ENCODE measurements at places on chromosomes 5 and 9.

DNA sequence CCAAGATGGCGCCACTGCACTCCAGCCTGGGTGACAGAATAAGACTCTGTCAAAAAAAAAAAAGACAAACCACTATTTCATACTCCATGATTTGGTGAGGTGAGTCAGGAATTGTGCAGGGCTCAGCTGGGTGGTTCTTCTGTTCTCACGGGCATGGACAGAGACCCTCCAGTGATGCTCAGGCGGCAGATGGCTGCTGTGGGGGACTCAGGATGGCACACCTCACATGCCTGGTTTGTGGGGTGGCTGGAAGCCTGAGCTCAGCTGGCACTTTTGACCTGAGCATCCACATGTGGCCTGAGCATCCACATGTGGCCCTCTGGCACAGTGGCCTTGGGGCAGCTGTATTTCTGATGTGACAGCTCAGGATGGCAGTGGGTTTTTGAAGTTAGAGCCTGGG, 217.2 kb downstream of the IRX2 start:
- no peak for DNase-seq

DNA sequence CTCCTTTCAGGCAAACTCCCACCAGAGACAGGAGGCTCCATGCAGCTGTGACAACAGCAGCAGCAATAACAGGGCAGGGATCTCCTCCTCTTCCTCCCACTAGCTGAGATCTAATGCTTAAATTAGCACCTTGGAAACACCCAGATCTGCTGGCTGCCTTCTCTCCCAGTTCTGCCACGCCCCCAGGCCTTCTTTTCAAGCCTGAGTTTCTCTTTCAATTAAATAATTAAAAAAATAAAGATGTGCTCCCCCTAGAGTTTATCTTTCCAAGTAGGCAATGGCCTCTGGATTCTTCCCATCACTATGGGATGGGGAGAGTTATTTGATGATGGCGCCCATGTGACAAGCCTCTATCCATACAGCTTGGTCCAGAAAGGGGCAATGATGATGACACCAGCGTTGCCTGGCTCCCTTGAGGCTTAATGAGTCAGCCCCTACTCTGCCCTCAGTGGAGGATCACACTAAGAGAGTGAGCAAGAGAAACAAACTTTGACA, 3.8 kb downstream of the FAM219A start:
- DNase-seq, result no peak

DNA sequence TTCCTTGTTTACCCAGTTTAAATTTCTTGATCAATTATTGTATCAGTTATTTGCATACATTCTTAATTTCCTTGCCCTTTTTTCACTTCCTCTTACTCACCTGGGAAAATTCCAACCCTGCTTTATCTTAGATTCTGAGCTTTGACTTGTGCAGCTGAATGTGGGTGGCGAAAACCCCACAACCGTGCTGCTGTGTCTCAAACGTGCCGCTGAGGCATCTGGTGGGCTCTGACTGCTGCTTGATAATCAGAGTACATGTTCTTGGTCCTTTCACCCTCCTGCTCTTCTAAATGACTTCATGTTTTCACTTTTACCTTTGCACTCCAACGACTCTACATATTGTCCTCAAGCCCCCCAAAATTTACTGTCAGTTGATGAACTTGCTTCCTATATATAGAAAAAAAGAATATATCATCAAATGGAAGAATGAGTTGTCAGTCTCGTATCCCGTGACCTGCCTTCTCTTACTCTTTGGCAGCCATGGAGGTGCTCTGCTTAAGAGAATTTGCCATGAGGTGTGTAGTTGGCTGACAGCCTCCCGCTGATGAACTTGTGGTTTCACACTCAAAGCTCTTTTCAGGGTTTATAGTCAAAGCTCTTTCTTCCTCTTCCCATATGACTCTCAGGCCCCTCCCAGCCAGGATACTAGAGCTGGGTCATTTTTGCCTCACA, 14.0 kb upstream of the JAK2 start:
- DNase-seq, result no peak

DNA sequence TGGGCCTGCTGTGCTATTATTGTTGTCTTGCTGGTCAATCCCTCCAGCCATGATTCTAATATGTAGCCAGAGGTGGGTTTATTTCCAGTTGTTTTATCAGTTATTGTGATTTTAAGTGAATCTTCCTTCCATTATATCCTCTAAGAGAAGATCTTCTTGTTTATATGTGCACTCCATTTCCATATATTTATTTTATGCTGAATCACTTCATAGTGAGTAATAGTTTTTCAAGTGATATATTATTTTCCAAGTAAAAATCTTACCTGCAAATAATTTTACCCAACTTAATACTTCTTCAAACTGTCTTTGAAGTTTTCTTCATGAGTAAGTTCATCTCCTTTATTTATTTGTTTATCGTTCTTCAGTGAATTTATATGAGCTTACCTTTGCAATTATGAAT, 13.5 kb upstream of the GPR150 start:
- DNase-seq, result no peak

GRCh38 chr5:109844695-109845094, 155.0 kb downstream of the MAN2A1 start:
- DNase-seq, result no peak

GRCh38 chr9:15512889-15513288, 2.1 kb upstream of the PSIP1 start:
- DNase-seq, result no peak

GRCh38 chr9:90919883-90920282, 118.3 kb downstream of the SYK start:
- DNase-seq, result no peak

Measured in stimulated activated CD8-positive, alpha-beta memory T cell treated with anti-CD3 and anti-CD28 coated beads, Interleukin-2, amount 100 ng/mL, for 1 hour (primary cell).